Fibroblast of the aortic adventitia (primary cell): ENCODE measurements at places on chromosomes 6 and 20. TPM values are rescaled to one million over a fixed set of nuclear protein-coding genes. Genes with fewer than 3 reads are reported as not detected.
A peak's percentile ranks its signal among the peaks of the same experiment; 100 is the strongest.

GRCh38 chr6:110044622-110045021 lies 66.5 kb downstream of the GPR6 start:
- no peak for DNase-seq

DNA sequence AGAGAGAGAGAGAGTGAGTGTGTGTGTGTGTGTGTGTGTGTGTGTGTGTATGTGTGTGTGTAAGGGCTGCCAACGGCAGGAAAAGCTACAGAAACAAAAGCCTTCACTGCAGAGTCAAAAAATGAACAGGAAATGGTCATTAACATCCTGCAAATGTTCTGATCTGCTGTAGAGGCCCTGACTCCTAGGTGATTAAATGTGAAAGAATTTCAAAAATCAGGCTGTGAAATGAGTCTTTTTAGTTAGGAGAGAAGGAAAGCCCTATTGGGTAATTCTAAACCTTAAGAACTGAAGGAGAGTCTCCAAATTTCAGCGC lies 166.5 kb upstream of the MYLIP start:
- DNase-seq, result peak; percentile 42

GRCh38 chr20:47379433-47380150 lies 23.1 kb upstream of the ZMYND8 start:
- DNase-seq, result peak; percentile 76

GRCh38 chr6:136716917-136717715 lies 75.2 kb downstream of the MAP3K5 start:
- no peak for DNase-seq

LY6G5C gene
- total RNA-seq, result 1.1 TPM in 1 of 2 replicates, not detected in the other

ANKRD66 gene
- not detected in 2 replicates for total RNA-seq

DNA sequence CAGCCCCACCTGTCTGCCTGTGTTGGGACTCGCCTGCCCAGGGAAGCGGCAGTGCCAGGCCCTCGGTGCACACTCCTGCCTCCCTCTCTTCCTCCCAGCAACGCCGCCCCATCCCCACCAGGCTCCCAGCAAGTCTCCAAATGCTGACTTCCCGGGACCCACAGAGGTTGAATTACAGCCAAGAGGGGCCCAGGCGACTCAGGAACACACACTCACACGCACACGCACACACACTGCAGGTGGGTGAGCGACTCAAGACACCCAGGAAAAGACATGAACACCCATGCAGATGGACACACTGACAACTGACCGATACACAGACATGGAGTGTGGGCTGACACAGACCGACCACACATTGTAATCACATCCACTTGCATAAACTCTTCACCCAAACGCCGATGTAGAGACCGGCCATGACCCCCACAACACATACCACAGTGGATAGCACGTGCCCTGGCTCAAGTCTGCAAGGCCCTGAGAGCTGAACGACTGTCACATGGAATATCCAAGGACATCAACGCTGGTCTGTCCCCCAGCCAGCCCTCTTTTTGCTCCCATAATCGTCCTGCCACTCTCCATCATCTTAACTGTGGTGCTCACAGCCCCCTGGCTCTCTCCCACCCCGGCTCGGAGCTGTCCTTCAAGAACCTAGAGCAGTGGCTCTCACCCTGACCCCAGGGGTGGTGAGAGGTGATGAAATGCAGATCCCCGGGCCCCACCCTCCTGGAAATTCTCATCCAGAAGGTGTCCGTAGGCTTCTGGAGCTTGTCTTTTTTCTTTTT lies 470 bp upstream of the FAM83C start:
- no peak for DNase-seq
